ENCODE measurements at places on chromosomes 5 and 9.

GRCh38 chr9:69806627-69807026 lies 14.0 kb upstream of the CFAP95 start:
- no peak for DNase-seq

GRCh38 chr9:137488327-137488653 lies 29.2 kb upstream of the NSMF start:
- DNase-seq, result no peak

DNA sequence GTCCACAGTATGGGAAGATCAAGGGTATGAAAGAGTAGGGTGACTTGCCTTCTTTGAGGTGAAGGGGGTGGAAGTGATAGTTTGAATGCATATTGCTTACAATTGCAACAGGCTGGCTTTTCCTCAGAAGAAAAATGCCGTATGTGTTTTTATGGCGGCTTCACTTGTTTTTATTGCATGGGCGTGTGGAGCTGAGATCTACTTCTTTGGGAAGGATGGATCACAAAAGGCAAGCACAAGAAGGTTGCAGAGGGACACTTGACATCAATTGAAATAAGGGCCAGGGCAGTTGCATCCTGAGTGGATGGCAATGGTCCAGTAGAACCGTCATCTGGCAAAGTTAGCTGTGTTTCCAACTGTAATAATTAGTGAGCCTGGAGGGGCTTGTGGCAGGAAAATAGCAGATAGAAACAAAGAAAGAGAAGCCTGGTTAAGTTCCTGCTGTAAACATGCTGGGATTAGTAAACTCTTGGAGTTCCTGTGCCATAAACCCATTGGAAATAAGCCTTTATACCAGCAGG lies 138.4 kb downstream of the NTRK2 start:
- no peak for DNase-seq

GRCh38 chr5:124771761-124772160 lies 25.3 kb upstream of the ZNF608 start:
- no peak for DNase-seq

GRCh38 chr9:426976-427375 lies 212.3 kb downstream of the DOCK8 start:
- DNase-seq, result no peak
